ENCODE measurements at places on chromosomes 2 and 18.

- DNase-seq = no peak
Observed at GRCh38 chr2:216217904-216218260, 108.7 kb downstream of the XRCC5 start.

DNA sequence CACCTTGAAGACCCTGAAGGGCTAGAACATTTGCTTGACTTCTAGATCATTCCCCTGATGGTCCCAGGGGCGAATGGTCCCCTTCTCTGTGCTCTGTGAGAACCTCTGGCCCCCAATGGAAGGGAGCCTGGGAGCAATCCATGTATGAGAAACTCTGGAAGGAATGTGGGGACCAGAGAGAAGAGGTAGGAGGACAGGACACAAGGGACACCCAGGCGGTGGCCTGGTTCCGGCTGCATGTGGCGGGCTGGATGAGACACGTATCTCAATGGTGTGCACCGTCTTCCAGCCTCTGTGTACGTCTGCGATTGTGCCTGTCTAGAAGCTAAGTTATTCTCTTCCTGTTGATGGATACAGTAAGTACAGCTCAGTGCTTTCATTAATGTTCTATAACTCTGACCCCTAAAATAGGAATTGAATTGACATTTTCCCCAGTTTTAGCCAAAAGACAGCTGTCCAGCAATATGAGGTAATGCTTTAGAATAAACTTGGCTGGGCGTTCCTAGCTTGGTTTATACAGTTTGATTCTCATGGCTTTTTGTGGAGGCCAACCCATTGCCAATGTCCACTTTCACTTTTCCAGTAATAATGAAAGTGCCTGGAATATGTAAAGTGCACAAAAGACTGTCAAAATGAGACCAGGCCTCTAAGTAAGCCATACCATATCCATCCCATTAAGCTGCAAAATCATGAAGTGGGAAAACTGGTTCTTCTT, 30.1 kb upstream of the COPS8 start:
- no peak for DNase-seq

DNA sequence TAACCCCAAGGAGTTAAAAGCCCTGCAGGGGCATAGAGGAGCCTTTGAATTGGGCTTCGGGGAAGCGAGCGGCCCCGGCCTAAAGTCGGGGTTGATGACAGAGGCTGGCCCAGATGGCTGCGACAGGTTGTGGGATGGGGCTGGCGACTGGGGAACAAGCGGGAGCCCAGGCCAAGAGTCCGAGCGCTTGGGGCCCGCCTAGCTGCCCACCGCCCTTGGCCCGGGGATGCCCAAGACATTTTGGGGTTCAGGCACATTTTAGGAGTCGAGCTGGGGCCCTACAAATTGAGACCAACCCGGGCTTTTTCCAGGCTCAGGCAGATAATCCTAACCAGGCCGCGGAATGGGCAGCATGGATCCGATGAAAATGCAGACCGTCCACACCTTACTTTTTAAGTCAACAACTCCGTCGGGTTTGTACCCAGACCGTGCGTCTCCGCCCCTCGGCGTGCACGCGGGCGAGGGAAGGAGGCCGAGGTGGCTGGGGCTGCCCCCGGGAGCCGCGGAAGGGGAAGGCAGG, 507 bp downstream of the RTKN start:
- no peak for DNase-seq

DNA sequence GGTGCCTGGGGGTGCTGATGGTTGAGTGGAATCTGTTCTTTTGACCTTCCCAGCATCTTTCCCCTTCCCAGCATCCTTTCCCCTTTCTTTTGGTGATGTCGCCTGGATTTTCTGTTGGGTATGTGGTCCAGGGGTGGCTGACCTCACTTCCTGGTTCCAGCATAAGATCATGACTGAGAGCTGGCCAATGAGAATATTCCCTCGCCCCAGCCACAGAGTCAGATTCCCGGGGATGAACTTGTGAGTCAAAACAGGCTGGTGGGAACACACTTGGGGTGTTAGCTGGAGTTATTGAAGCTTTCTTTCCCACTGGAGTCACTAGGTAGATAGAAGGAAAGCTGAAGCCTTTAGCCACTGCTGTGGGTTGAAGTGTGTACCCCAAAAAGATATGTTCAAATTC, 28.0 kb upstream of the FOSL2 start:
- DNase-seq = no peak

DNA sequence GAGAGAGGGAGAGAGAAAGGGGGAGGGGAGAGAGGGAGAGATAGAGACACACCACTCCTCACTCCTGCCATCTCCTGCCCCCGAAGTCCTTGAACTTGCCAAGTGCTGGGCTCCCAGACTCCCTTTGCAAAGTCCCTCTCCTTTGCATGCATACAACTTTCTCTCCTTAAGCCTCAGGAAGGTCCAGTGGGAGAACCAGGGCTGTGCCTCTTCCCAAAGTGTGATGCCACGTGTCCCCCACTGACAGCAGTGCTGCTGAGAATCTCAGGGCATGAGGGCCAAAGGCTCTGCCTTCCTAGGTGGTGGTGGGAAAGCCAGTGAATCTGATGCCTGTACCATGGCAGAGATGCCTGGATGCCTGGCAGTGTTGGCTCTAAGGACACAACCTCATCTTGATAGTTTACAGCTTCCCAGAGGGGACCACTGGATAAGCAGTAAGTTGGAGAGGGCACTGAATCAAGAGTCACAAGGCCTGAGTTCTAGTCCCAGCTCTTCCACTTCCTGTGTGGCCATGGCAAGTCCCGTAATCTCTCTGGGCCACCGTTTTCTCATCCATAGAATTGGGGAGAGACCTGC, 103.4 kb downstream of the CLIP4 start:
- DNase-seq = no peak

DNA sequence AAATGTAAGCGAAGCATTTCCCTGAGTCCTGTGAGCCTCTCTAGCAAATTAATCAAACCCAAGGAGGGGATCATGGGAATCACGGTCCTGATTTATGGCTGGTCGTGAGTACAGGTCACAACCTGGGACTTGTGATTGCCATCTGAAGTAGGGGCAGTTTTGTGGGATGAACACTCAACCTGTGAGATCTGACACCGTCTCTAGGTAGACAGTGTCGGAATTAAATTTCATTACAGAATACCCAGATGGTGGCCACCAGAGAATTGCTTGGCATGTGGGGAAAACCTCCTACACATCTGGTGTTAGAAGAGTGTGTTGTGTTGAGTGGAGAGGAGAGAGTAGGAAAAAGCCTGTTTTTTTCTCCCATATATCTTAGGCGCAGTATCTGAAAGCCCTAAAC, 12.5 kb downstream of the CAPN14 start:
- no peak for DNase-seq

DNA sequence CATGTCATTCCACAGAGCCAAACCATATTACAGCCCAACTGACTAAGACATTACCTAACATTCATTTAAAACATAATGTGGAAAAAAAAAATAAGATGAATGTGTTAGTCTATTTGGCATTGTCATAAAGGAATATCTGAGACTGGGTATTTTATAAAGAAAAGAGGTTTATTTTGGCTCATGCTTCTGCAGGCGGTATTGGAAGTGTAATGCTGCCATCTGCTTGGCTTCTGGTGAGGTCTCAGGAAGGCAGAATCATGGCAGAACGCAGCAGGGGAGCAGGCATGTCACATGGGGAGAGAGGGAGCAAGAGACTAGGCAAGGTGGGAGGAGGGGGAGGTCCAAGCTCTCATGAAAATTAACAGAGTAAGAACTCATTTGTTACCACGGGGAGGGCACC, 504.8 kb upstream of the LRATD1 start:
- no peak for DNase-seq

GRCh38 chr2:17520761-17521160, 2.5 kb upstream of the RAD51AP2 start:
- DNase-seq = no peak

GRCh38 chr2:191724015-191724414, 46.1 kb downstream of the NABP1 start:
- no peak for DNase-seq

- DNase-seq = no peak
Observed at GRCh38 chr2:171084128-171084527, 76.6 kb downstream of the TLK1 start.

GRCh38 chr18:62060820-62061219, 126.0 kb downstream of the PIGN start:
- no peak for DNase-seq

GRCh38 chr2:193331676-193332075, 1136.9 kb upstream of the TMEFF2 start:
- DNase-seq = no peak

DNA sequence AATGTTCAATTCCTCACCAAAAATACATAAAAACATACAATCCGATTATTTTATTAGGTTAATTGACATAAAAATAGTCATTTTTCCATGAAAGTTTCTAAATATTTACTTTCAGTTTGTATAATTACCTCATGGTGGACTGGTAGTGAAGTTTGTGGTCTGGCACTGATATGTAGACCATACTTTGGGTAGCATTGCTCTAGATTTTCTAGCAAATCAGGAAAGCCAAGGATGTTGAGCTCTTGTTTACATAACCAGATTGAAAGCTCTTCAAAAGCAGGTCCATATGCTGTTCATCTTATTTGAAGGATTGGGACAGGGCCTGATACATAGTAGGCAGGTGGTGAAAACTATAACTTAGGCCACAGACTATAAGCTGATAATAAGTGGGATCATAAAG, 61.8 kb downstream of the COMMD1 start:
- no peak for DNase-seq

GRCh38 chr2:105749583-105750400, 5.1 kb downstream of the NCK2 start:
- no peak for DNase-seq

GRCh38 chr2:236824836-236825235, 255.2 kb downstream of the ACKR3 start:
- DNase-seq = no peak

- DNase-seq = no peak
Observed at GRCh38 chr2:39359453-39360038, 77.5 kb downstream of the MAP4K3 start.

DNA sequence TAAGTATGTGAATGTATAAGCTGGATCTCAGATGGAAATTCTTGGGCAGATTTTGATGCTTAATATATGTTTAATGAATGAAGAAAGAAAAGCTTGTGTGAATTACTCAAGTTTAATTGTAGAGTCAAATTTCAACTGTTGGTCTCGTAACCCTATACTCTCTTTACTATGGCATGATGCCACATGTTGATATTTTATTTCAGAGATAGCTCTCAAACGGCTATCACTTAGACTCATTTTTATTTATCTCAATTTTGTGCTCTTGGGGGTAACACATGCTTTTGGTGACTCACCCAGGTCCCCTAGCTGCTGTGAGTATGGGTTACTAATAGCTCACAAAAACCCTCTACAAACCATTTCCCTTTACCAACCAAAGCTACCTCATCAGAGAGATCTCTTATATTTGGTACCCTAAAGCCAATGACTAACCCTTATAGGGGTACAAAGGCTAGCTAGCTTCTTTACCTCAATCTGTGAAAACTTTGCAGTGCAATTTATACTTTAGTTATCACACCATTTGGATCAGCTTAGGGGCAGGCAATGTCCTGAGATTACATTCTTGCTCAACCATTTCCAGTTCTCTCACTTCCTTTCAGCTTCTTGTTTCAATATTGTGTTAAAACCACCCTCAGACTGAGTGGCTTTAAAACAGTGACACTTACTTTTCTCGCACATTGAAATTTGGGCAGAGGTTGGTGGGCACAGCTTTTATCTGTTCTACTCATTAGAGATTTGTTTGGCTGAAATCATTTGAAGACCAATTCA, 240.3 kb downstream of the CDH7 start:
- DNase-seq = no peak

- no peak for DNase-seq
Observed at GRCh38 chr18:36692921-36693332, 135.9 kb downstream of the TPGS2 start.

DNA sequence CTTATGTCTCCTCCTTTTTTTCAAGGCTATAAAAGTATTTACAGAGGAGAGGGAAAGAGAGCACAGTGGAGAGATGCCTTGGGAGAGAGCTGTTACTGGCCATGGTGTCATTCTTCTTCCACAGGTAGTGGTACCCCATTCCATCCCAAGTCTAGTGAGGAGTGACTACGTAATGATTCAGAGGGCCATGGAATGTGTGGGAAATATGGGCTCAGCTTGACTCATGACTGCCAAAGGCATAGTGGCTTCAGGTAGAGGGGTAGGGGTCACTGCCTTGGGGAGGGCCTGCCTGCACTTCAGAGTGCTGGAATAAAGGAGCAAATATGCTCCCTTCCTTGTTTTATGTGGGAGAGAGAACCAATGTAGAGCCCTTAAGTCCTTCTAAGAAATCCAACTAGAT, 620.6 kb downstream of the IRS1 start:
- DNase-seq = no peak

- no peak for DNase-seq
Observed at GRCh38 chr18:12253663-12254135, 462 bp upstream of the CIDEA start.

DNA sequence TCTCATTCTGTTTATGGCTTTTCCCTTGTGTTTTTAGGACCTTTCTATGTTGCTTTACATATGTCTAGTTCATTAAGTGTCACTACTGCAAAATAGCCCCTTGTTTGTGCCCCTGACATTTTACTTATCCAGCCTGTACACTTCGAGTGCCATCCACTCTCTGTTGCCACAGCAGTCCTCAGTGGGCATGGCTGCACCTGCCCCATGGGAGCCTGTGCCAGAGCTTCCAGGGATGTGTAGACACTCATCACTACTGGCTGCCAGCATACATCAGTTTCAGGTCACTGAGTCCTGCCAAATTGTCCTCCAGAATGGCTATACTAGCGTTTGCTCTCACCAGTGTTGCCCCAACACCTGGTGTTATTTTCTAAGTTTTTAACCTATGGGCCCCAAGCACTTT, 80.4 kb downstream of the ARMC9 start:
- DNase-seq = no peak

All from activated T-helper 1 cell treated with anti-CD3 and anti-CD28 coated beads, Interleukin-2, amount 50 U/mL, for 16 hours (primary cell).